Activated gamma-delta T cell treated with anti-CD3 and anti-CD28 coated beads, Interleukin-2, amount 50 U/mL, for 16 hours (primary cell): ENCODE measurements at places on chromosomes 5 and 9.

GRCh38 chr9:23342291-23342690 lies 483.7 kb downstream of the ELAVL2 start:
- no peak for DNase-seq

DNA sequence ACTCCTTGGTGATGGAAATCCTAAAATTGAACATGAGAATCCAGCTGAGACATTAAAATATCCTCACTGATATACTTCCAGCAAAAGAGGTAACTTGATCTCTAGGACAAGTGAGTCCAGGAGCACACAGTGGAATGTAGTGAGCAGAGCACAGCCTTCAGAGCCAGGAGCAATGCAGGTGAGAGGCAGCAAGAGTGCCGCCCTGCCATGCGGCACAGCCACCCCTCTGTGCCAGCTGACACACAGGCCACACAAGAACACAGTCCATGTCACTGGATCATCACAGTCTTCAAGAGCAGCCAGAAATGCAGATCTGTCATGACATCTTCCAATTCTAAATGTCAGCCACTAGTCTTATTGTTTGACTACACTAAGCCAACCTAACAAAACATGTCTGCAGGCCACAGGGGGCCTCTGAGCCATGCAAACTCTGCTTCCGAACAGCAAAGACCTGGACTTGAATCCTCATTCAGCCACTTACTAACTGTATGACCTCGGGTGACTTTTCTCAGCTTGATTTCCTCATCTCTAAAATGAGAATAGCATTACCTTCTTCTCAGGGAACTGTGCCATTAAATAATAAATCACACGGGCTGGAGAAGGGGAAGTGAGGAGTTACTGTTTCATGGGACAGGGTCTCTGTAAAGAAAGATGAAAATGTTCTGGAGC lies 47.0 kb downstream of the CCDC125 start:
- no peak for DNase-seq

GRCh38 chr5:3729631-3730030 lies 134.0 kb downstream of the IRX1 start:
- DNase-seq = no peak

GRCh38 chr5:56095579-56096102 lies 100.9 kb upstream of the IL6ST start:
- DNase-seq = no peak

DNA sequence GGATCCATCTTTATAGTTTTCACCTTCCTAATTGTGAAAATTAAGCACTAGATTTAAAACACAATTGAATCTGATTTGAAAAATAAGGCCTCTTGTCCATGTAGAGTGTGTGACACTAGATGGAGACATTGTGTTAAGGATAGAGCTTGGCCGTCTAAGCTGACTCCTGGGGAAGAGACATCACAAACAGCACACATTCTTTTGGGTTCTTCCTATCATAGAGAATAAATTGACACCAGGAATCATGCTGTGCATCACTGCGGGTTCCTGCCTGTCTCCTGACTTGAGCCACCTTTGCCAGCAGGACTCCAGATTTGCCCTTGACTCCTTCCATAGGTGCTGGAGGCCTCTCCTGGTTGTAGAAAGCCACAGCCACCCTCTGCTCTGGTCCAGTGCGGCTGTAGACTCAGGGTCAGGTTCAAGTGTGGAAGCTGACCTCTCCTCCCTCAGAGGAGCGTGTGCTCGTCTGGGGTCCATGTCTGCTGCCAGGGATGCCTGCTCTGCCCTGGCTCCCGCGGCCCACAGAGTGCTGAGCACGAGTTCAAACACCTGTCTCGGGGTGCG lies 11.2 kb downstream of the ROPN1L start:
- no peak for DNase-seq

GRCh38 chr9:88782931-88783710 lies 208.1 kb upstream of the S1PR3 start:
- no peak for DNase-seq

GRCh38 chr5:41338136-41338675 lies 124.9 kb upstream of the C6 start:
- DNase-seq = no peak
